HT-29 (cell line): ENCODE measurements at places on chromosomes 11 and 22.

- no peak for DNase-seq
Measured at GRCh38 chr11:1782031-1782590, 18.4 kb upstream of the CTSD start.

GRCh38 chr11:803770-804598, 1.0 kb downstream of the PIDD1 start:
- DNase-seq, result no peak

- DNase-seq, result no peak
Measured at GRCh38 chr11:87374038-87374807, 336.5 kb downstream of the TMEM135 start.

GRCh38 chr22:26124991-26125725, 44.1 kb upstream of the SEZ6L start:
- DNase-seq, result no peak

DNA sequence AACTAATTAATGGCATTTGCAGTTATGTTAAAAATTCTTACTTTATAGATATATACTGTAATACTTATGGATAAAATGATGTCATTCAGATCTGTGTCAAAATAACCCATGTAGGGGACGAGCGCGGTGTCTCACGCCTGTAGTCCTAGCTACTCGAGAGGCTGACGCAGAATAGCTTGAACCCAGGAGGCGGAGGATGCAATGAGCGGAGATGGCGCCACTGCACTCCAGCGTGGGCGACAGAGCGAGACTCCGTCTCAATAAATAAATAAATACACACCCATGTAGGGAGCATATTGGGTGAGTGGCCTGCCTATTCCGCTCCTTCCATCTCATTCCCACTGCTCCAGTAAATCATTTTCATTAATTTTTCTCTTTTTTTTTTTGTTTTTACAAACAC, 7.1 kb downstream of the SNU13 start:
- DNase-seq, result no peak

DNA sequence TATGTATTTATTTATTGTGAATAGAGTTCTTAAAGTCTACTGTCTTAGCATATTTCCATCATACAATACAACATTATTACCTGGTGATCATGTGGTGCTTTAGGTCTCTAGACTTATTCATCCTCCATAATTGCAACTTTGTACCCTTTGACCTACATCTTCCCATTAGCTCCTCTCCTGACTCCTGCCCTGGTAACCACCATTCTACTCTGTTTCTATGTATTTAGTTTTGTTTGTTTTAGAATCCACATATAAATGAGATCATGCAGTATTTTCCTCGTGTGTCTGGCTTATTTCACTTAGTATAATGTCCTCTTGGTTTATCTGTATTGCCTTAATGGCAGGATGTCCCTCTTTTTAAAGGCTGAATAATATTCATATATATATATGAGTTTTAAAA, 22.7 kb downstream of the NCAM1 start:
- DNase-seq, result no peak

DNA sequence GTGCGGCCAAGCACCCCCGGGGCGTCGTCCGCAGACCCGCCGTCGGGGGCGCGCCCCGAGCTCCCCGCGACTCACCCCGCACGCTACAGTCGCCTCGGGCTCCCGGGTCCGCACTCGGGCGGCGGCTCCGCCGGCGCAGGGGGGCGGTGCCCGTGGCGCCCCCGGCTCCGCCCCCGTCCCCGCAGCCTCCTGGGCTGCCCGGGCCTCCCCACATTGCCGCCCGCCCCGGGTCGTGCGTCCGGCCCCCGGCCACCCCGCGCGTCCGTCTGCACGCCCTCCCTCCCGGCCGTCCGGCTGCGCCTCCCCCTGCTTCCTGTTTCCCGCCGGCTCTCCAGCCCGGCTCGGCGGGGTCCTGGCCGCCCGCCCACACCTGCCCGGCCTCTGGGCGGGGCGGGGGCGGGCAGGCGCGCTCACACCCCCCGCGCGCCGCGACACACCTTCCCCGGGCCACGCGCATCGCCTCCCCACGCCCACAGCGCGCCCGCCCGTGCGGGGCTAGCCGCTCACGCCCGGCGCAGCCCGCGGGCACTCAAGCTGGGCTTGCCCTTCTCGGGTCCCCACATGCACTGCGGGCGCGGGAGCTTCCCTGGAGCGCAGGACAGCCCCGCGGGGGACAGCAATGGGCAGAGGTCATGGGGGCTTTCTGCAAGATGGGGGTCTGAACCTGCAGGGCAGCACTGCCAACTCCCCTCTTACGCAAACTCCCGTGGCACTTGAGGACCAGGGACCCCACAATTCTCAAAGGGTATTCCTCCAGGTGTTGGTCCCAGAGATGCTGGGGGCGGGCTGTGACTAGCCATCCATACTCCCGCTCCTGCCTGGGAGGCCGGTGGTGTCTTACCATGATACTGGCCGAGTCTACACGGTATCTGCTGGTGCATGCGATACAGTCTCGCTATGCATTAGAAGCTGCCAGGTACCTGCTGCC, at the start of gene CARD10:
TSS of gene CARD10 (minus strand) at position 148 of the 928 bp plus-strand sequence. CDS start 215 bp downstream, outside the sequence.
- no peak for DNase-seq

DNA sequence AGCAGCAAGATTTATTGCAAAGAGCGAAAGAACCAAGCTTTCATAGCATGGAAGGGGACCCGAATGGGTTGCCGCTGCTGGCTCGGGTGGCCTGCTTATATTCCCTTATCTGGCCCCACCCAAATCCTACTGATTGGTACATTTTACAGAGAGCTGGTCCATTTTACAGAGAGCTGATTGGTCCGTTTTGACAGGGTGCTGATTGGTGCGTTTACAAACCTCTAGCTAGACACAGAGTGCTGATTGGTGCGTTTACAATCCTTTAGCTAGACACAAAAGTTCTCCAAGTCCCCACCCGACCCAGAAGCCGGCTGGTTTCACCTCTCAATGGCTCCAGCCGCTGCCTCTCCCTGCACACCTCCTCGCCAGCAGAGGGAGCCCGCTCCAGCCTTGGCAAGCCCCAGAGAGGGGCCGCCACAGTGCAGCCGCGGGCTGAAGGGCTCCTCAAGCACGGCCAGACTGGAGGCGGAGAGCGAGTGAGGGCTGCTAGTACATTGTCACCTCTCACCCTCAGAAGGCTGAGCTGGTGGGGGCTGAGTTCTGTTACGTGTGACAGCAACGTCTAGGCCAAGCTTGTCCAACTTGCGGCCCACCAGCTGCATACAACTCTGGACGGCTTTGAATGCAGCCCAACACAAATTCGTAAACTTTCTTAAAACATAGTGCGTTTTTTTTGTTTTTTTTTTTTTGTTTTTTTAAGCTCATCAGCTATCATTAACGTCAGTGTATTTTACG, 8.7 kb downstream of the PTH start:
- no peak for DNase-seq

GRCh38 chr22:30824711-30825110, 130.0 kb downstream of the OSBP2 start:
- DNase-seq, result no peak

DNA sequence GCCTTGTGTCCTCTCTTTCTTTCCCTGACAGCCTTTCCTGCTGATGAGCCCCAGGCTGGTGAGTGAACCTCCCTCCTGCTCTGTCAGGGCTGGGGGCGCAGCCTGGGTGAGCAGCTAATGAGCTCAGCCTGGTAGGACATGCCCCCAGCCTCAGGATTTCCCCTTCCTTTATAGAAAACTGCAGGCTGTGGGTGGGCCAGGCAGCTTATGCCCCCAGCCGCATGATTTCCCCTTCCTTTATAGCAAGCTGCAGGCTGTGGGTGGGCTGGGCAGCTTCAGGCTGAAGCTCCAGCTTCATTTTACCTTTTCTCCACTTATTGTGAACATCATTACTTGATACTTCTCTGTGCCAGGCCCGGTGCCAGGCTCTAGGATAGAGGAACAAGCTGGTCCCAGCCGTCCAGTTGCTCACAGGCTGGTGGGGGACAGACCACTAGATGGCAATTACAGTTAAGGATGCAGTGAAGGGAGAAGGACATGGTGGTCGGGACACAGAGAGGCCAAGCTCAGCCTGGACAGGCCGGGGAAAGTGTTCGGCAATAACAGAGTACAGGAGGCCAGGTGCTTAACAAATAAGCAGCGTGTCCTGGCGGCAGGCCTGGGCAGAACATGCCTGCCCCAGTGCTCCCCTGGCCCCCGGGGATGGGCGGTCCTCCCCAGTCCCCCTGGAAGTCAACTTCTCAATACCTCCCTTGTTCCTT, 5.3 kb downstream of the LGALS12 start:
- DNase-seq, result no peak

- DNase-seq, result no peak
Measured at GRCh38 chr11:64803846-64804345, 882 bp upstream of the MAP4K2 start.

DNA sequence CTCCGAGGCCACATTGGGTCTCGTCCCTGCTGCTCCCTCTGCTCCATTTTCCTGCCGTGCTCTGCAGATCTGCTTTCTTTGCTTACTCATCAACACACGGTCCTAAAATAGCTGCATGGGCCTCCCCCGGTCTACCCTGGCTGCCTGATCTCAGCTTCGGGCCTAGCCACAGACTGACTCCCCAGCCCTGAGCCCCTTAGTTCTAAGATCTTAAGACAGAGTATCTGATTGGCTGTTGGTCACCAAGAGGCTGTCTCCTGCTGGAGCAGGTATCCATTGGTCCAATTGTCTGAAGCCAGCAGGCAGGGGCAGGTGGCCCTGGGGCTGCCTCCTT, 53.7 kb upstream of the NECTIN1 start:
- DNase-seq, result no peak

GRCh38 chr11:69044111-69045013, 4.4 kb upstream of the TPCN2 start:
- peak; percentile 92 for DNase-seq

GRCh38 chr11:134474942-134475341, 62.9 kb upstream of the B3GAT1 start:
- no peak for DNase-seq

DNA sequence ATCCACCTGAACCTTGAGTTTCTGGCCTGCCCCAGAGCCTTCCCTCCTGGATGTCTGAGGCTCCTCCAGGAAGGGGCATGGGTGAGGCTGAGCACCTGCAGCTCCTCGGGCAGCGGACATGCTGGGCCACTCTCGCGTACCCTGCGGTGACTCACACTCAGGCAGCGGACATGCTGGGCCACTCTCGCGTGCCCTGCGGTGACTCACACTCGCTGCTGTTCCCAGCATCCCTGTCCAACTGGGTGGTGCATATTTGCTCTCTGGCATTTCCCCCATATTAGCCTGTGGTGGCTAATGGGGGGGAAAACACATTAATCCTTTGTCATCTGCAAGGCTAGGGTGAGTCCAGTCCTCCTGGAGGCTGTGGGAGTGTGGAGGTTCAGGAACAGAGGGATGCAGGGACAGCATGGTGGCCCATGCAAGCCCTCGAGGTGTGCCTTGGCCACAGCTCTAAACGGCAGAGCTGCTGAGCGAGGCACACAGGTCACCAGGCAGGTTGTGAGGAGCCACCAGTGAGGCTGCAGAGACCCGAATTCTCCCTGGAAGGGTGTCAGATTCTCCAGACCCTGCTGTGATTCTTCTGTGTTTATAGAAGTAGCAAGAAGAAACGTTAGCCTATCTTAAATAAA, 728.1 kb downstream of the BRD1 start:
- DNase-seq, result peak; percentile 75

- no peak for DNase-seq
Measured at GRCh38 chr11:2675540-2675939, 24.3 kb downstream of the KCNQ1OT1 start.

DNA sequence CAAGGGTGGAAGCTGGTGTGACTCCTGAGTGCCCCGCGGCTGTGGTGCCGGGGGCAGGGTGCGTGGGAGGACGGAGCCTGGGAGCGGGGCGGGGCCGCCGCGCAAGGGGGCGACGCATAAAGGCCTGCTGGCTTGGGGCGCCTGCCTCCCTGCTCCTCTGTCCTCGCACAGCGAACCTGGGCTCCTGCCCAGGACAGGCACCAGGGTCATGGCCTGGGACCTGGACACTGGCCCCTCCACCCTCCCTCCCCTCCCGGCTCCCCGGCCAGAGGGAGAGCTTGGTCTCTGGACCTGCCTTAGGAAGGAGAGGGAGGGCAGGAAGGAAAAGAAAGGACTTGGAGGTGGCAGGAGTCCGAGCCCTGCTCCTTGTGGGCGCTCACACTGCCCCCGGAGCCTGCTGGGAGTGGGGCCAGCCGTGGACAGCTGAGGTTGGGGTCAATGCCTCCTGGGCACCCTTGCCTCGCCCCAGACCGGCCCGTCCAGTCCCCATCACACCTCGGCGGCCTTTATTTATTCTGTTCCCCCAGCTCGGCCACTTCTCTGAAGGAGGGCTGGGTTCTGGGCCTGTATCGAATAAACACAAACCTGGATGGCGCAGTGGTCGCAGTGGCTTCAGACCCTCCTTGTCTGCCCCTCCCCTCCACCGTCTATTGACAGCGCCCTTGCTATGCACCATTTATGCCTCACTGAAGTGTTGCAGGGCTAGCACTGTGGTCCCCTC, 8.7 kb downstream of the SLC16A8 start:
- DNase-seq, result no peak

GRCh38 chr11:19929655-19930054, 217.0 kb downstream of the NAV2 start:
- DNase-seq, result no peak

GRCh38 chr22:19086896-19087295, 35.3 kb downstream of the DGCR2 start:
- DNase-seq, result no peak

- DNase-seq, result no peak
Measured at GRCh38 chr22:37132773-37133172, 16.9 kb downstream of the IL2RB start.

DNA sequence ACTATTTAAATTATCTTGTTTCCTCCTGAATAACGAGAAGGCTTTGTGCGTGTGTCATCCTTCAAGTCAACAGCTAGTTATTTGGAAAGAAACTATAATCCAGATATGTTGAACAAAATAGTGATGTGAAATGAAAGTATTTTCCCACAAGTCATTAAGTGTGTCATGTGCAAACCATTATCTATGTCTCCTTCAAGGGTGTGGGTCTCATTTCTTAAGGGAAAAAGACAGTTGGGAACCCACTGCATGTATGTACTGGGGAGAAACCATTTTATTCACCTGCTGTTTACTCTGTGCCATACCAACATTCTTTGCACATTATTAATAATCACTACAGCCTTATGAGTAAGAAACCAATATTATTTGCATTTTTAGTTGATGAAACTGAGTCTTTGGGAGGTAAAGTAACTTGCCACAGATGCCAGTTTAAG, 145.3 kb upstream of the CTSC start:
- no peak for DNase-seq

DNA sequence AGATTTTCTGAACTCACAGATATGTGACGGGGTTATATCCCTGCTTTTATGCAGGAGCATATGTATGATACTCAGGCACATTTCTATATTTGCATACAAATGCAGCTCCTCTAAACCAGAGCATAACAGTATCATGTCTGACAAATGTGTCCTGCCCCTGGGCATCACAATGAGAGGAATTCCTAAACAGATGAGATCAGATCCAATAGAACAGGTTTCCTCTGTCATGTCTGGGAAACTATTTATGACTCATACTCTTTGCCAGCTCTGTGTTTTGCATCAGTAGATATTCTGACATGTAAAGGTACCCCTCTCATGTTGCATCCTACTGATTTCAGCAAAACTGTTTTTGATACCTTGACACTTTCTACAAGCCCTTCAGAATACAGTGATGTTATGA, 29.4 kb downstream of the SYT9 start:
- peak; percentile 12 for DNase-seq

DNA sequence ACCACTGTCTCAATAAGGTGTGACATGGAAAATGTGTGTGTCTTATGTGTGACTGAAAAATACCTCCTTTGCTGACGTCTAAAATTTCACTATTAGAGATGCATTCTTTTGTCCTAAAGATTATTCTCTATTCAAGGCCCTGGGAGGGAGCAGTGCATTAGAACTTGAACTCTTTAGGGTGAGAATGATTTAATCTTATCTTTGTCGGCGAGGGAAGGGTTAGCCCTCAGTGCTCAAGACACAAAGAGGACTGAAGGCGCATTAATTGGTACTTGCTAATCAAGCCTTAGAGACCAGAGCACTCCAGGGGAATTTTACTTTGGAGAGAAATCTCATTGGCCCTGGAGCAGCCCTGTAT, 29.8 kb upstream of the PLET1 start:
- DNase-seq, result peak; percentile 1
